Lung (tissue), 17 donors: ENCODE measurements at places on chromosomes 7 and 10.

DNA sequence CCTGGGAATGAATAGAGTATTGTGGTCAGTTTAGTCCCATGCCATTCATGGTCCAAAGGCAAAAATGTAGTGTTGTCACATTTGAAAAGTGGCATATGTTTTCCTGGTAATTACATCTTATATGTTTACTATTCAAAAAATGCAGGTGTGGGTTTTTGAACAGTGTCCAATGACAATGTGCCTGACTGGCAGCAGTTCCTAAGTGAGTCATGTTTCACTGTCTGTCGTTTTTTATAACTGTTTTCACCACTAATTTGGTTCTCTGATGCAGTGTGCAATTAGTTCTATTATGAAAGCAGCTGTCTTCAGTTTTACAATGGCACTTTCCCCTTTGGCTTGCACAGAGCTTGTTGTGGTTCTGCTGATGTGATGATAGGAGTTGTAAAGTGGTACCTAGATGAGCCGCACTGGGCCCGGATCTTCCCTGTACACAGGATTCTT lies 162.3 kb downstream of the SEM1 start:
- no peak for DNase-seq

DNA sequence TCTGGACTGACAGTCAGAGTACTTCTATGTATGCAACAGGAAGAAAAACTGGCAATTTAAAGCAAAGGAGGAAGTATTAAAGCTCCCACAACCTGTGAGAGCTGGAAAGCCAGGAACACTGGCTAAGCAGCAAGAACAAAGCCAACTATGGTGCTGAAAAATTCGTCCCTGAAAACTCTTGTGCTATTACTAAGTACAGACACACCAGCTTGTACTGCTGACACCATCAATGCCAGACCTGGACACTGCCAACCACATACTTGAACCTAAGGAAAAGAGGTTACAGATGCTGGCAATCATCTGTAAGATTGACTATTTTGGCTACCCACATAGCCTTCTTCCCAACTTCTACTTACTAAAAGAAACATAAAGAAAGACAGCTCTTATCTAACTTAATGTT lies 1110.6 kb downstream of the SORCS3 start:
- DNase-seq: no peak

GRCh38 chr10:660970-661596 lies 28.4 kb downstream of the DIP2C start:
- DNase-seq: no peak

DNA sequence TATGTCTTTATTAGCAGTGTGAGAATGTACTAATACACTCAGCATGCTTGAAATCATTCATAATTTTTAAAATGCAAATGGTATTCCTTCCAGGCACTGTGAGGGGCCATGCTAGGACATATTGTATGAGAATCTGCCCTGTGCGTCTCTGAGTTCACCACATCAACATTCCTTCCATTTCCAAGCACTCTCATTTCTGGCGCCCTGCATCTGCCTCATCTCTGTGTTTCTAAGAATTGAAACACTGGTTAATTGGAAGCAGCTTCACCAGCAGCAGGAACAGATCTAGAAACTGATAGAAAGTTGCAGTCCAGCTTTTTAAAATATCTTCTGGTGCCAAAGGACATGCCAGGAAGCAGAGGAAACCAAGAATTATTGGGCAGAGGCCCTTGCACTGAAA lies 555.9 kb upstream of the DPP6 start:
- no peak for DNase-seq

DNA sequence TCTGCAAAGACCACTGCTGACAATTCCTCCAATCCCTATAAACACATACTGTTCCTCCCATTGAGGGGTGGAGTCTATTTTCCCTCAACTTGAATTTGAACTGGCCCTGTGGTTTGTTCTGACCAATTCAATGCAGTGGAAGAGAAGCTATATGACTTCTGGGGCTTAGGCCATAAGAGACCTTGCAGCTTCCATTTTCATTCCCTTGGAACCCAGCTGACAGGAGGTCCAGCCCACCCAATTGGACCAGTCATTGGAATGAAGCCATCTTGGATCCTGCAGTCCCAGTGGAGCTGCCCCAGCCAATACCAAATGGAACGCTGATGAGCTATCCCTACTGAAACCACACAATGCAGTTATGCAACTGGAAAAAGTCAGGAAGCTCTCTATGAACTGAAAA lies 8.9 kb upstream of the TMED4 start:
- no peak for DNase-seq

GRCh38 chr10:60430836-60431597 lies 41.3 kb upstream of the ANK3 start:
- no peak for DNase-seq

- DNase-seq: no peak
Observed at GRCh38 chr7:142835487-142835886, 19.4 kb upstream of the EPHB6 start.

GRCh38 chr10:10828623-10829022 lies 189.0 kb upstream of the CELF2 start:
- no peak for DNase-seq

DNA sequence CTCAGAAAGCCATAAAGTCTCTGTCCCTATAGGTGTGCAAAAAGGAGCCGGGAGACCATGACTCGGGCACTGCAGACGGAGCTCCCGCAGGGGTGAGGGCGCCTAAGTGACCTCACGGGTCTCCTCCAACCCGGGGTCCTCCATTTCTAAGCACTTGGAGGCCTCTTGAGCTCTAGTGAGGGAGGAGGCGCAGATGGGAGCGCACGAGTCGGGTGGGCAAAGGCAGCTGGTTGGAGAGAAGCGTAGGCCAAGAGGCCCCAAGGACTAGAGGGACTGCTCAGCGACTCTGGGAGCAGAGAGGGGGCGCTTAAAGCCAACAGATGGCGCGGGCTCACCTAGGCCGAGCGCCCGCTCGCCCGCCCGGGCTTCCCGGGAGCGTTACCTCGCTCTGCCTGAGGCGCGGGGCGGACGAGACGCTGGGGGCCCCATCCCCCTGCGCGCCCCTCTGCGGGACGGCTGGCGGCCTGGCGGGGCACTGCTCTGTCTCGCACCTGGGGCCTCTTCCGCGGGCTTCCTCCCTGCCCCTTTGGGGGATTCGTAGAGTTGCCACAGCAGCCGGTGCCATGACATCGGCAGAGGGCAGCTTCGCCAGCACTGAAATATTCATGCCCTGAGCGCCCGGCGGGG lies 523 bp upstream of the CDH23 start:
- DNase-seq: peak; percentile 80

DNA sequence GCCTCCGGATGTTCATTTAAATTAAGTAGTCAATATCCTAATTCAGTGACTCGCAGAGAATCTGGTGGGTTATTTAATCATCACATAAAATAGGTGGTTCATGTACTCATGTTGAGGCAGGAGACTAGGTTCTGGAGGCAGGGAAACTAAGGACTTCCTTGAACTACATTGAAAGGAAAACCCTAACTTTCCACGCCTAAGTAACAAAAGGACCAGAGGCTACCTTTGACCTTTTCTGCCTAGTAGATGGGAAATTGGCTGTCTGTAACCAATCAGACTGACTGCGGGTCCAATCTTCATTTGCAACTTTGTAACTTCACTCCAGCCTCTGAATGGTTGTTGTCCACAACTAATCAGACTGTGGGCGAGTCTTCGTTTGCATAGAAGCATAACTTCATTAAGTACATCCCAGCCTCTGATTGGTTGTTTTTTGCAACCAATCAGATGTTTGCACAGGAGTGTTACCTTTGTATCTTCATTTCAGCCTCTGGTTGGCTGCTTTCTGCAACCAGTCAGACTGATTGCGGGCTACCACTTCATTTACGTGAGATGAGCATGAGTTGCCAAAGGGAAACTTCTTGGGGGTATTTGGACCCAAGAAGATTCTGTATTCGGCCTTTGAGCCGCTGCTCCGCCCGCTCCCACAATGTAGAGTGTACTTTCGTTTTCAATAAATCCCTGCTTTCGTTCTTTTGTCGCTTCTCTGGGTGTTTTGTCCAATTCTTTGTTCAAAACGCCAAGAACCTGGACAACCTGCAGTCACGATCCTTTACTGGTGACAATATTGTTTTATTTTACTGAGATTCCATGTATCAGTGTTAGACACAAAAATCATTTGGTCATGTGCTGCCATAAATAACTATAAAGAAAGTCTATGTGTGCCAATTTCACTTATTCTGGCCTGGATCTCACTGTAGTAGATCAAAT lies 1.7 kb upstream of the ST7 start:
- DNase-seq: no peak

- DNase-seq: no peak
Observed at GRCh38 chr10:89959433-89960110, 258.2 kb downstream of the KIF20B start.
